CD4-positive, alpha-beta T cell treated with Interleukin-21 for 1 hour (primary cell): ENCODE measurements at places on chromosomes 4 and X.

DNA sequence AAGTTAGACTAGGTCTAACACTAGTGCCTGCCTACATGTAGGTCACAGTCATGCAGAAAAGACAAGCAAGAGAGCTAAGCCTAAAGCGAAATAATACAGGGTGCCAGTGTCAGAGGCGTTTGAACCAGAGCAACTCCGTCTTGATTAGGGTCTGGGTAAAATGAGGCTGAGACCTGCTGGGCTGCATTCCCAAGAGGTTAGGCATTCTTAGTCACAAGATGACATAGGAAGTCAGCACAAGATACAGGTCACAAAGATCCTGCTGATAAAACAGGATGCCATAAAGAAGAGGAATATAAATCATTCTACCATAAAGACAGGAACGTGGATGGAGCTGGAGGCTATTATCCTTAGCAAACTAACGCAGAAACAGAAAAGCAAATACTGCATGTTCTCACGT is 120.9 kb downstream of the BEND2 start:
- DNase-seq: no peak

GRCh38 chr4:150231107-150231770 is 153.0 kb downstream of the DCLK2 start:
- DNase-seq: no peak

DNA sequence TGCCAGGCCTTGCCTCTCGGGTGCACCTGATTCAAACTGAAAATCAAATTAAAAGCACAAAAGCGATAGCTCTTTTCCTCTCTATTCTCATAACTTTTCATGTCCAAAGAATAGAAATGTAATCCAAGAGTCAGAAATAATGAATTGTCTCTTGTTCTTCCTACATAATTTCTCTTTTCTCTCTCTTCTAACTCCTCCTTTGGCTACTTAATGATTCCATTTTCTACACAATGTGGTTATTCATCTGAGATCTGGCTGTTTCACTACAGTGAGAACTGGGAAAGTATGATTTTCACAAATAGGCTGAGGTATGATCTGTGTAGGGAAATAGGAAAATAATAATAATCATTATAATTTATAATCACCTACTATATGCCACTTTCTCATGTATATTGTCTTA is 703.5 kb downstream of the PDHA2 start:
- DNase-seq: no peak

GRCh38 chrX:47500554-47500953 is 17.5 kb upstream of the ZNF41 start:
- DNase-seq: no peak

- DNase-seq: no peak
Observed at GRCh38 chr4:161988946-161989345, 174.9 kb downstream of the FSTL5 start.

DNA sequence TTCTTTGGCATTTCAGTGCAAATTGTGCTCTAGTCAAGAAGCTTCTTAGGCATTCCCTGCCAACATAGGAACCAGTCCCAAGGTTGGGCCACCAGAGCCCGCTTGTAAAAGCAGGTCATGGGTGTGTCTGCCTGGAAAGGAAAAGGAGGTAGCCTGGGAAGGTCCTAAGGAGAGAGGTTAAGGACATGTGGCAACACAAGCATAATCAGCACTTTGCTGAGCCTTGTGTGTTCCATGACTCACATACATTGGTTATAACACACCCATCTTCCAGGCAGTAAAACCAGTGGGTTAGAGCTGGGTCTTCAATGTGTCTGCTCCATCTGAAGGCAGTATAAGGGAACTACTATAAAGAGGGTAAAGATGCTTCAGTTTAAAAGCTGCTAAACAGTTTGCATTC is 165.0 kb downstream of the FHIP1A start:
- no peak for DNase-seq

GRCh38 chrX:94400488-94400887 is 726.5 kb downstream of the FAM133A start:
- no peak for DNase-seq

DNA sequence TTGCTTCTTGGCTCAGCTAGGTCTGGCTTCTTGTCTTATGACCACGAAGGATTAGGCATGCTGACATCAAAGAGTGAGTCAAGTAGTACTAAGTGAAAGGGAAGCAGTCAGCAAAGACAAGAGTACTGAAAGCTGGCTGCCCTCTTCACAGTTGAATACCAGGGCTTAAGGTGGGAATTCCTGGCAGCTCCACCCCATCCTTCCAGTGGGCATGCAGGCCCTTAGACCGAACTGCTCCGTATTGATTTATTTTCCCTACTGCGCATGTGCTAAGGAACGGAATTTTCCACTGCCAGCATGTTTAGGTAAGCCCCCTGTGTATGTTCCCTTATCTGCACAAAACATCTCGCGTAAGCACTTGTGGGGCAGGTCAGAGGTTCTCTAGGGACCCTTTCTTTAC is 2320.1 kb downstream of the ARAP2 start:
- DNase-seq: no peak

DNA sequence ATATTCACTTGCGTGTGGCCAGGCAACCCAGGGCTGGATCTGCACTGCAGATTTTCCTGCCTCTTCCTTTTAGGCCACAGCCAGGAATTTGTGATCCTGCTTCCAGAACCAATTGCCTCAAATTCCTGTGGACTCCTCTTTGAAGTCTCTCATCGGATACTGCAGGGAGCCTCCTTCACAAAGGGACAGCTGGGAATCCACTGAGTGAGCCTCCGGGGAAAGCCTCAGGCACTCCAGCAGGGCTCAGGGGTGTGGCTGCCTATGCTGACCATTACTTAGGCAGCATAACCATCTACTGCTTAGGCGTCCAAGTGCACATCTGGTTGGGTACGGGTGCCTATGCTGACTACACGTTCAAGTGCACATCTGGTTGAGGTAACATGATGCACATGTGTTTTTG is 321.5 kb downstream of the NLGN4X start:
- no peak for DNase-seq

DNA sequence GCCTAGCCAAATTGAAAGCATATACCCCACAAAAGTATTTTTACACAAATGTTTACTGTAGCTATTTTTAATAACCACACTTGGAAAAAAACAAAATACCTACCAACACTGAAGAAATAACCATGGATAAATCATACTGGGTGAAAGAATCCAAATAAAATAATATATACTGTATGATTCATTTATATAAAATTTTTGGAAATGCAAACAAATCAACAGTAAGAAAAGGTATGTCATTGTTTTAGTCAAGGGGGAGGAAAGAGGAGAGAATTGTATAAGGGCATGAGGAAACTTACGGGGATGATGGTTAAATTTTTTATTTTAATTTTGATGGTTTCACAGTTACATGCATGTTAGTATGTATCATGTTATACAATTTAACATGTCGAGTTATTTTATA is 557.8 kb downstream of the TECRL start:
- no peak for DNase-seq

- no peak for DNase-seq
Observed at GRCh38 chrX:153190381-153190780, 11.3 kb downstream of the MAGEA1 start.

DNA sequence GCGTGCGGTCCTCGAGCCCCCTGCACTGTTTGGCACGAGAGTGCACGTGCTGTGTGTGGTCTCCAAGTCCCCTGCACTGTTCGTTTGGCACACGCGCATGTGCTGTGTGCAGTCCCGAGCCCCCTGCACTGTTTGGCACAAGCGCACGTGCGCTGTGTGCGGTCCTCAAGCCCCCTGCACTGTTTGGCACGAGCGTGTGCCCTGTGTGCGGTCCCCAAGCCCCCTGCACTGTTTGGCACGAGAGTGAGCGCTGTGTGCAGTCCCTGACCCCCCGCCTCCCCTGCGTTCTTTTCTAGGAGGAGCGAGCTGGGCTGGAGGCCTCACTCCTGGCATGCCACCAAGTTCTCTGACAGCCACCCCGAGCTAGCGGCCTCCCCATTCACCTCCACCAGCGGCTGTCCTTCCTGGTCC is 76.5 kb upstream of the CLDN34 start:
- DNase-seq: no peak

GRCh38 chr4:176044589-176044951 is 21.1 kb upstream of the WDR17 start:
- no peak for DNase-seq

GRCh38 chr4:122091836-122092405 is 60.2 kb upstream of the BLTP1 start:
- no peak for DNase-seq

GRCh38 chr4:108425988-108426387 is 194.4 kb upstream of the RPL34 start:
- no peak for DNase-seq

DNA sequence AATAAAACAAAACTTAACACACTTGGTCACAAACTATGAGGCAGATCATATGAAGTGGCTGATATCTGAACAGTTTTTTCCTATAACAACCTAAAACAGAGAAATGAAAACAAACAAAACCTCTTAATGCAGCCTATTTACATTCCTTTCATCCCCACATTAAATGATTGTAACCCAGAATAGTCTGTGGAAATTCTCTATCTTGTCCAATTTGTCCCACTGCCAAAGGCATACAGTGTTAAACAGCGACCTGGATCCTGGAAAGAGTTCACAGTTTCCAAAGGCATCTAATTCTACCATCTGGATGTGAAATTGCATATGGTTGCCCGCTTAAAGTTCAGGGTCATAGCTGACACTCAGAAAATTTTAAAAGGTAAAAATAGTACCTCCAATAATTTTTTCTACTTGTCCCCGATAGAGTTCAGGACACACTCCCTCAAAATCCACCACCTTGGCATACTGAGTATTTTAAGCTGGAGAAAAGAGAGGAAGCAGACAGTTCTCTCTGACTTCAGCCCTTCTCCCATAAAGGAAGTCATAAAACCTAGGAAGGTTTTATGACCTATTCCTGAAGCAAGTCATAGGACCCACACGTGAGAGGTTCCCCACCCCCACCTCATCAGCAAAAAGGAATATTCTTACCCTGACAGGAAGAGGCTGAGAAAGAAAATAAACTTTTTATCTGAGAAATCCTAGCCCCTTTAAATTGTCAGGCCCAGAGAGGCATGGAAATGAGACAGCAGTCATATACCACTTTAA is 270.2 kb downstream of the PAPSS1 start:
- DNase-seq: no peak

DNA sequence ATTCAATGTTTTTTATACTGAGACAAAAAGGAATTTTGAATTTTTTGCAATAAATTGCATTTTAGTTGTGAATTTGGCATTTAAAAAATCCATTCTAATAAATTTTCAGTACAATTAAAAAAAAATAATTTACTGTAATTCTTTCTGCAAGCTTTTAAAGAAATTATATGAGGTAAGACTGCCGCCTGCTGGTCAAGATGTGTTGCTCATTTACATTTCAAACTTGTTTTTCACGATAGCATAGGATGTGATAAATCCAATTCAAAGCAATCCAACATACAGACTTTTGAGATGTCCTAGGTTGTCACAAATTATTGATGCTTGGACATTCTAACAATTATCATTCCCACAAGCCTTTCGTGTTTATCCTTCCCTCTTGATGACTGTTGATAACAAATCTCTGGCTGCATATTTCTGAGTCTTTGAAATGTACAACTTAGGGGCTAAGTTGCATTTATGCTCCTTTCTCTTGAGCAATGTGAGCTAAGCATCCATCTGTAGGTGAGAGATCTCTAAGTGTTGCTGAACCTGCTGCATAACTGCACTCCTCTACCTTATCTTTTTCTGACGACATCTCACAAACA is 21.7 kb upstream of the MFAP3L start:
- DNase-seq: peak; percentile 66

DNA sequence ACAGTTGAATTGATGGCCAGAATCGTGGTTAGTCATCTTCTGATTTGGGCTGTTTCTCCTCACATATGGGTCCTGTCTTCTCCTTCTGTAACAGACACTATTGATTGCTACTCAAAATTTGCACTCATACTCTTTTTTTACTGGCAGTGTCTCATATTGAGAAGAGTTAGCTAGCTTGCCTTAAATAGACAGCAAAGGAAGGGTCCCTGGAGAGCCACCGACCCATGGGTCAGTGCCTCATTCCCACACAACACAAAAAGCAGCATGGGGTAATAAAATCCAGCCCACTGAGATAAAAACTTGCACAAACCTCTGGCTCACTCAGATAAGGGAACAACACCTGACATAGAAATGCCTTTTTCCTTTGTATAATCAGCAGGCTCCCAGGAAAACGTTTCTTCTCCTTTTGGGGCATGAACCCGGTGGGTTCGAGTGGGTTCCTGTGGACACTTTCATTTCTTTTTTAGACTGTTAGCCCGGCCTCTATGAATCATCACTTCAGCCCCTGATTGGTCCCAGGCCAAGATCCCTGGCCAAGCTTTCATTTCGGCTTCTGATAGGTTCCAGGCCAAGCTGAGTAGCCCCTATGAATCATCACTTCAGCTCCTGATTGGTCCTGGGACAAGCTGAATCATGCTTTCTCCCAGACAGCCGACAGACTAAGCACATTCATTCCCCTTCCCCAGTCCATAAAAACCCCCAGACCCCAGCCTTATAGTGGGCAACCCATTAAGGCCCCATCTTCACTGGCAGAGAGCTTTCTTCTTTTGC is 408.1 kb downstream of the DCAF12L2 start:
- no peak for DNase-seq

- peak; percentile 75 for DNase-seq
Observed at GRCh38 chrX:1205681-1206611, 6.5 kb downstream of the CRLF2 start.

GRCh38 chrX:45751156-45751555 is 550.5 kb upstream of the DIPK2B start:
- no peak for DNase-seq

DNA sequence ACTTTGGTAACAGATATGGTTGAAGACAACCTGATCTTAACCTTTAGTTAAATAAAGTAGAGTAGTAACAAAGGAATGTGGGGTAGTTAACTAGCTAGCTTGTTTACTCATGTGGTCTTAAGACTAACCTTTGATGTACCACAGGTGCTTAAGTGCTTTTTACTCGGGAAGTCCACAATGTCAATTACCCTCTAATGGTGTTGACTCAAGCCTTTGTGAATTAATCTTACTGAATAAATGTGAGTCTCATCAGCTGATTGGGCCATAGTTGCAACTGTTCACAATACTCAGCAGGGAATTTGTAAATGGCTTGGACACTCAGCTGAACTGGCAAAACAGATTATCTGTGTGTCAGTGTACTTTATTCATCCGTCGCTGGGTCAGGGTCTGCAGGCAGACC is 119.0 kb upstream of the UGT8 start:
- DNase-seq: no peak

GRCh38 chrX:115630204-115630603 is 69.2 kb downstream of the PLS3 start:
- DNase-seq: no peak

DNA sequence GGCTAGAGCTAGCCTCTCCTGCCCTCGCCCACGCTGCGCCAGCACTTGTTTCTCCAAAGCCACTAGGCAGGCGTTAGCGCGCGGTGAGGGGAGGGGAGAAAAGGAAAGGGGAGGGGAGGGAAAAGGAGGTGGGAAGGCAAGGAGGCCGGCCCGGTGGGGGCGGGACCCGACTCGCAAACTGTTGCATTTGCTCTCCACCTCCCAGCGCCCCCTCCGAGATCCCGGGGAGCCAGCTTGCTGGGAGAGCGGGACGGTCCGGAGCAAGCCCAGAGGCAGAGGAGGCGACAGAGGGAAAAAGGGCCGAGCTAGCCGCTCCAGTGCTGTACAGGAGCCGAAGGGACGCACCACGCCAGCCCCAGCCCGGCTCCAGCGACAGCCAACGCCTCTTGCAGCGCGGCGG is at the start of gene AR:
Gene AR, plus strand, starts transcription at position 204 of the 400 bp plus-strand sequence. CDS start 1,126 bp downstream, outside the sequence.
- DNase-seq: no peak
